ENCODE measurements at places on chromosomes 3 and 15.

DNA sequence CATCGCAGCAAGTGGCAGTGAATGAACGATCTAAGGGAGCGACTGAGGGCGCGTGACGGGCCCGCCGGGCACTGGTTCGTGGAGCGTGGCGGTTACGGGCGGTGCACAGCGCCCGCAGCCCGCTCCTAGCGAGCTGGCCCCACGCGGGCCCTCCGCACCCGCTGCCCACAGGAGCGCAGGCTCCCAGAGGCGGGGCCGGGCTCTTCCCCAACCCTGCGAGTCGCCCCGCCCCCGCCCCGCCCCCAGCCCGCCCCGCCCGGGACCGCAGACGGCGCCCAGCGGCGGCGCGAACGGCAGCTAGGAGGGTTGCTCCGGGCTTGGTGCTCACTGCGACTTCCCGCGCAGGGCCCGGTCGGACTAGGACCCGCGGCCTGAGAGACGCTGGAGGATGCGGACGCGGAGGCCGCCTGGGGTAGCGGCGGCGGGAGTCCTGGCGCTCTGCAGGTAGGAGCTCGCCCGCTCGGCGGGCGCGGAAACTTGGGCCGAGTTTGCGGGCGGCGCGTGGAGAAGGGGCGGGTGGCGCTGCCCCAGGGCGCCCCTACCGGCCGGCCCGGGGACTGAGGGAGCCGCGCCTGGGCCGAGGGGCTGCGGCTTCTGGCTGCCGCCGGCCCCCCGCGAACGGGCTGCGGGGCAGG lies at the start of gene C15orf39:
C15orf39 (plus strand) TSS at position 267 of the 635 bp plus-strand sequence. CDS start 4,167 bp downstream, outside the sequence.
- peak; percentile 60 for DNase-seq

- no peak for DNase-seq
Measured at GRCh38 chr3:189229196-189229828, 57.5 kb downstream of the TPRG1 start.

DNA sequence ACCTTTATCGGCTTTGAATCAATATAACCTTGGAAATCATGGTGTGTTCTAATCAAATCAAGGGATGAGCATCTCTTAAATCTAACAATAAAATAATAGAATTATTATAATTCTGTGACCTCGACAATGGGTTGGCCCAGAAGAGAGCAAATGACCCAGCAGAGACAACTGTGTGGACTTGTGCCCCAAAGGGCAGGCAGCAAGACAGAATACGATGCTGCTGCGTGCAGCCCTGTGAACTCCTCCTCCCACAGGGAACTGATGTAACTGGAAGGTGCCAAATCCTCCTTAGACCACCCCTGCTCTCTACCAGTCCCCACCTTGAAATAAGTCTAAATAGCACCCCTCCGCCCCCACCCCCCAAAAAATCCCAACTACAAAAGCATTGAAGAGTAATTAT lies 50.7 kb upstream of the ACAN start:
- DNase-seq: no peak

DNA sequence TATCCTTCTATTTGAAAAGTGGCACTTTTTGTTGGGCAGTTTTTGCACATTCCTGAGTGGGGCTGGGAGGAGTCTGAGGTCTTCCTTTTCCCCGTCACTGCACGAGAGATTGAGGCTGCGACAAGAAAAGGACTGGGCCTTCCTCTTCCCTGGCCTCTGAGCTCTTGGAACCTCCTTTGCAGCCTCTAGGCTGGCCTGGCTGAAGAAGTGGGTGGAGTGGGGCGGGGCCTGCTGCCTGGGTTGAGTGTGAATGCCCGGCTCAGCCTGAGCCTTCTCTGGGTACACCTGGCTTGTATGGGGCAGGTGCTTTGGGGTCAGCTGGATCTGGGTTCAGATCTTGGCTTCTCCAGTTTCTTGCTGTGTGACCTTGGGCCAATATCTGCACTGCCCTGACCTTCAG lies 43.1 kb downstream of the PLXNA1 start:
- no peak for DNase-seq

- no peak for DNase-seq
Measured at GRCh38 chr15:65903296-65904073, 34.2 kb downstream of the RAB11A start.

DNA sequence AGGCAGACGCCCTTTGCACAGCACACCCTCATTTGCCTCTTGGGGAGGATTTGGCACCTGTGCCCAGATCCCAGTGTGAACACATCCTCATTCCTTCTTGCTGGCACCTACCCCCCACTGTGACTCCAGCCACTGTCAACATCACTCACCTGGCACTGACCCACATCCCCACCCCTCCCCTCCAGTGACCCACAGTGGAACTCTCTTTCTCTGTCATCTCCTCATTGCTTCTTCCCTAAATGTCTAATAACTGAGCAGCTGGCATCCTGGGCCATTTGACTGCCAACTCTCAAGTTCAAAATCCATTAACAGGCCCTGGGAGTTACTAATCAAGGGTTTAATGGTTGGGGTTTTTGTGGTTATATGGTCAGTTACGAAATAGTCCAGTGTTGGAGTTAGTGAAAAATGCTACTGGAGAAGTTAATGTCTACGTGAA lies 14.4 kb downstream of the SNAPC5 start:
- DNase-seq: no peak

GRCh38 chr3:134552784-134553183 lies 66.9 kb downstream of the CEP63 start:
- DNase-seq: no peak

- no peak for DNase-seq
Measured at GRCh38 chr15:55267401-55268175, 22.0 kb downstream of the RAB27A start.

DNA sequence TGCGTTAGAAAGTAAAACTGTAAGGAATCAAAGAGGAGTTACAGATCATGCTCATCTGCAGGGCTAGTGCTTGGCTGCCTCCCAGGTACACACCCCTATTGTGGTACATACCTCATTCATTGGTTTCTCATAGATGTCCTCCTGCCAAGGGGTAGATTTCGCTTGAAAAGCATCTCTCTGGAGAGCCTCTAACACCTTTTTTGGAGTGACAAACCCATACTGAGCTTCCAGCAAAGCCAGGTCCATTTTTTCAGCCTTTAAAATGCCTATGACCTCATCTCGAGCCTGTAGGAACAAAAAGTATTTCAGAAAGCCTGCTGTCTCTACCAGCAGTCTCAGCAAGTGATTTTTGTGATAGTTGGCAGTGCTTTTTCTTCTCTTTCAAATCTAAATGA lies 112.1 kb downstream of the CMSS1 start:
- no peak for DNase-seq

DNA sequence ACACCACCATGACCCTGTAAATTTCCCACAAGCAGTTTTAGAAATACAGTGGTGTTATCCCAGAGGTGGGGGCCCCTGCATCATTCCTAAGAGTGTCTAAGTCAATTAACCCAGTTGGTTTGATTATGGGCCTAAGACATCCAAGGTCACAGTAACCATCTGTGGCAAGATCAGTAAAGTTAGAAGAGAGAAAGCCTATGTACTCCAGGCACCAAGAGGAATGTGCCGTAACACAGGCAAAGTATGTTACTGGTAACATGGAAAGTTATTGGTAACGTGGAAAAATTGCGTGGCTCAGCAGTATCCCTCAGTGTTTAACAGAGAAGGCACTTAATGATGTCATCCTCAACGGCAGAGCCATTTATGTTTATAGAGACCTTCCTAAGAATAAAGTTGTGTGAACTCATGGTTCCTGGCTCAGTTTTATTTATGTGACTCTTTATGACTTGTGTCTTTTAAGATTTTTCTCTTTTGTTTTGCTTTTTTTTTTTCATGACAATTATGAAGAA lies 144.1 kb upstream of the RASGRP1 start:
- DNase-seq: no peak

- no peak for DNase-seq
Measured at GRCh38 chr15:45551676-45552075, 29.1 kb upstream of the SLC30A4 start.

DNA sequence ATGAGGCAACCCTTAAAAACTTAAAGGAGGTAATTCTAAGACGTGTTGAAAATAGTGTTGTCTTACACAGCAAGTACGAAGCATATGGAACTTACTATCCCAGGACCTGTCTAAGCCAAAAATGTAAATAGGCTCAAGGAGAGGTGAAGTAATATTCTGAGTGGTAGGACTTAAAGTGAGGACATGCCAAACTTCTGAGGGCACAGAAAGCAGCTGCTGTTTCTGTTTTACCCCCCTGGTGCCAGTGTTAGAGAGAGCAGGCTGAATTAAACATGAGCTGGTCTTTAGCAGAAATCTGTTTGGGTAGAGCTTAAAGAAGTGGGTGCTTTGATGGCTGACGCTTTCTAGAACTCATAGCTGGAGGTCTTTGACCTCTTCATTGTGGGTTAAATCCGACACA lies 149.7 kb upstream of the NPHP3 start:
- no peak for DNase-seq

DNA sequence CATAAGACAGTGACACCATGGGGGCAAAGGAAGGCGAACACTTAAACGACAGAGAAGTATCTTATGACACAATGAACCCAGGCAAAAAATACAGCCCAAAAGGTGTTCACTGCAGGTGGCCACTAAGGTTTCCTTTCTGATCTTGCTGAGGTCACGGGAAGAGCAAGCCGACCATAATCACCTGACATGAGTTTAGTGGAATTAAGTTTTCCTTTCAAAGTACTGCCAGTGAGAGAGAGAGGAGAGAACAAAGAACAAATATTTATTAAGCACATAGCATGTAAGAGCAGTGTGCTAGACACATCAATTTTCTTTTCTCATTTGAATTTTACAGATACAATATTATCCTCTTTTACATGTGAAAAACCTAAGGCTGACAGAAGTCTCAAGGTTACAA lies 102.3 kb downstream of the NR1I2 start:
- no peak for DNase-seq

GRCh38 chr3:36394176-36394575 lies 13.9 kb downstream of the STAC start:
- DNase-seq: no peak

- DNase-seq: no peak
Measured at GRCh38 chr3:48112813-48113212, 75.4 kb downstream of the CDC25A start.

DNA sequence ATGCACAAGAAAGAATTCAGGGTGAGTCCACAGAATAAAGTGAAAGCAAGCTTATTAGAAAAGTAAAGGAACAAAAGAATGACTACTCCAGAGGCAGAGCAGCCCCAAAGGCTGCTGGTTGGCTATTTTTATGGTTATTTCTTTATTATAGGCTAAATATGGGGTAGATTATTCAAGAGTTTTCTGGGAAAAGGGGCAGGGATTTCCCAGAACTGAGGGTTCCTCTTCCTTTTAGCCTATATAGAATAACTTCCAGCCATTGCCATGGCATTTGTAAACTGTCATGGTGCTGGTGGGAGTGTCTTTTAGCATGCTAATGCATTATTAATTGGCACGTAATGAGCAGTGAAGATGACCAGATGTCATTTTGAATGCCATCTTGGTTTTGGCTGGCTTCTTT lies 13.6 kb downstream of the GLDN start:
- no peak for DNase-seq

DNA sequence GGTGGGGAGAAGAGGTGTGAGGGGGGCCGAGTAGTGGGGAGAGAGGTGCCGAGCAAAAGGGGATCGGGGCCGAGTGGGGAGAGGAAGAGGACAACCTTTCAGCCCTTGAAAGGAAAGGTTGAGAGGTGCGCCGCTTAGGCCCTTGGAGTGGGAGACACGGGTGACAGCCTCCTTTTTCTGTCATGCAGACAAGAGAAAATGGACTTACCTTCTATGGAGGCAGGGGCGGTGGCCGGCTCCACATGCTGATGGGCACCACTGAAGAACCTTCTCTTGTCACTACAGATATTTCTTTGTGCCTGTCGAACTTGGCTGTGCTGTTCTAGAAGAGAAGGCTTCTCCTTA lies 421 bp downstream of the KLHL18 start:
- no peak for DNase-seq

DNA sequence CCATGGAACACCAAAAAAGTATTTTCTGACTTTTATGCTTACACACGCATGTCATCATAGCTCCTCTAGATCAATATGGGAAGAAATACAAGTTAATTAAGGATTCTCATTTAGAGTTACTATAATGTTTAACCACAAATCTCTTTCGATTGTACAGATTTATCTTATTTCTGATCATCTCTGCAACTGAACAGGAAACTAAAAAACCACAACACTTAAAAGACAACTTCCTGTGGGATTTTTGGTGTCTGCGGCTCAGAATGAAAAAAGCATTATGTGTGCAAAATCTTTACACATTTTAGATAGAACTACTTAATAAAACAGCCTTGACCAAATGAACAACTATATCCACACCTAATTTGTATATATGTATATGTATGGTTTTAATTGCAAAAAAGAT lies 3.0 kb upstream of the TJP1 start:
- DNase-seq: no peak

DNA sequence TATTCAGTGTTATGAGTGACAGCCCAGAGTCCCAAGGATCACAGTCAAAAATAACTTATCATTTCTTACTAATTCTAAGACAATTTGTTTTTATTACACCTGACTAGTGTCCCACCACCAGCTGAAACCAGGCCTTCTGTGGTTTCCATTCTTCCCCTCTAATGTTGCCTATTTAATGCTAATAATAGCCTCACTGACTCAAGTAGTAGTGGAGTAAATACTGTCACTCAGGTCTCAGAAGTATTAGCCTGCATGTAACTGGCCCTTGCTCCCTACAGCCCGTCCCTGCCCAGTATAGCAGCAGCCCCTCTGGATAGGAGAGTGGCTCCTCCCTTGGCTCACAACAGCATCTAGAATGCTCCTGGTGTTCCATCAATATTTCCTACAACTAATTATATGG lies 665.5 kb downstream of the NTRK3 start:
- DNase-seq: no peak

- no peak for DNase-seq
Measured at GRCh38 chr3:54843352-54843751, 84.5 kb downstream of the LRTM1 start.

DNA sequence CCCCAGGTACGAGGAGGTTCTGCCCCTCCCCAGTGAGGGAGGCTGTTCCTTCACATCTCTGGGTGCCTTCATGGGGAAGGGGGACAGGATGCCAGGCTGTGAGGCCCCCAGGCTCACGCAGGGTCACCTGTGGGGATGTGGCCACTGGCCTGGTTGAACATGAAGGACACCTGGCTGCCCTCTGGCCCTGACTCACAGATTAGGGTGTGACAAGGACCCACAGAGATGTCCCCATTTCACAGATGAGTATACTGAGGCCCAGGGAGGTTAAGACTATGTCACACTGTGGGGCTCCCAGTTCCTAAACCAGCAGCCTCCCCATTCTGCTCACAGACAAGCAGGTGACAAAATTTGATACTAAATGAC lies 42.4 kb downstream of the PCSK6 start:
- DNase-seq: no peak

GRCh38 chr15:53872410-53872809 lies 105.8 kb upstream of the UNC13C start:
- no peak for DNase-seq

GRCh38 chr3:4047366-4047765 lies 248.1 kb downstream of the LRRN1 start:
- no peak for DNase-seq

- DNase-seq: no peak
Measured at GRCh38 chr3:100216713-100217112, 44.1 kb upstream of the TBC1D23 start.

DNA sequence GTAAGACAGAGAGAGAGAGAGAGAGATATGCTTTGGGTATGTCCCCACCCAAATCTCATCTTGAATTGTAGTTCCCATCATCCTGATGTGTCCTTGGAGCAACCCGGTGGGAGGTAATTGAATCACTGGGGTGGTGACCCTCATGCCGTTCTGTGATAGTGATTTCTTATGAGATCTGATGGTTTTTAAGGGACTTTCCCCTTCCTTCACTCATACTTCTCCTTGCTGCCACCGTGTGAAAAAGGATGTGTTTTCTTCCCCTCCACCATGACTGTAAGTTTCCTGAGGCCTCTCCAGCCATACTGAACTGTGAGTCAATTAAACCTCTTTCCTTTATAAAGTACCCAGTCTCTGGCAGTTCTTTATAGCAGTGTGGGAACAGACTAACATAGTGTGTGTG lies 60.3 kb downstream of the EOMES start:
- no peak for DNase-seq

- no peak for DNase-seq
Measured at GRCh38 chr3:123261666-123262065, 59.9 kb downstream of the SEC22A start.
